ENCODE measurements at places on chromosomes 12 and 14.

GRCh38 chr14:33618361-33619105 lies 332.3 kb downstream of the EGLN3 start:
- no peak for DNase-seq

DNA sequence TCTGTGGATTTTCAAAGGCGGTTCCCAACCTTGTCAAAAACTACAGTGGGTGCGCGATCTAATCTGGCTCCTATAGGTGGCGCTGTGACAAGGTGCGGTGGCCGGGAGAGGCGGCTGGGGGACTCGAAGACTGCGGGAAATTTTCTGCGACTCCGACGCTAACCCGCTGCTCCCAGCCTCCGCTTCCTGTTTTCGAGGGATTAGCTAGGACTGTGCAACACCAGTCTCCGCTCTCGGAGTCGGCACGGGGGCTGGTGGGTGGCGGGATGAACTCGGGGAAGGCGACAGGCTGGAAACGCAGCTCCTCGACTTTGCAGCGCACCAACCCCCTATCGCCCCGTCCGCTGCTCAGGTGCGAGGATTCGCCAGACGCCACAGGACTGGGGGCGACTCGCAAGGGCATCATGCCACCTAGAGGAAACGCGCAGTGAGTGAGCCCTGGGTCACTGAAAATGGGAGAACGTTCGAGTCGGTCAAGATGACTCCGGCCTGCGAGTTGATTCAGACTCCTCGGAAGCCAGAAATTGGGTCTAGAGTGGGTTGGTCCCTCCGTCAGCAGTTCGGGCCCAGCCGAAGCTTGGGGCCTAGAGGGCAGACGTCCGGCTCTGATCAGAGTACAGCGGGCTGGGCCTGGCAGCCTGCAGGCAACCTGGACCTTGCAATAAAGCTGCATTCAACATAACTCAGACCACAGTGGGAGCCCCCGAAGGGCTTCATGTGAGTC lies 5.5 kb upstream of the PAX9 start:
- no peak for DNase-seq

GRCh38 chr12:131900397-131900796 lies 6.0 kb downstream of the ULK1 start:
- no peak for DNase-seq

DNA sequence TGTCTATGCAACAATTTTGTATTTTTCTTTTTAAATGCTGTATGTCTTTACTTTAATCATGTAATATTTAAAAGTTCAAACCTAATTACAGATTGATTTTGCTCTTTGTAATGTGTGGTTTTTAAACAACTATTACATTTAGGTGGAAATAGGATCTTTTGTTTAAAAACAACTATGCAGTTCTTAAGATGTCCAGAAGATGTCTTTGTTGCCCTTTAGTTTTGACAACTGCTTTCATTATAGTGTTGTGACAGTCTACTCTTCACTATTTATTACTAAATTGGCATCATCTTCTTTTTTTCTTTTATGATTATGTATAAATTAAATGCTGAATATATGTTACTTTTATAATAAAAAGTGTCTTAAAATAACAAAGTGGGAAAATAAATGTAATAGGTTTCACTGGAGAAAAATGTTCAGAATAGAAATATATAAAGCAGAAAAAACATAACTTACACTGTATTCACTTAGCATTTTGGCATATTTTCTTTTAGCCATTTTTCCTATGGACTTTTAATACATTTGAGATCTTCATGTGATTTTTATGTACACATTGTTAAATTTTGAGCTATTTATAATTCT lies 27.1 kb upstream of the PCNX4 start:
- DNase-seq, result peak; percentile 10

- no peak for DNase-seq
Measured at GRCh38 chr12:25197608-25198007, 2.6 kb downstream of the ETFRF1 start.

- DNase-seq, result no peak
Measured at GRCh38 chr14:52020866-52021717, 31.7 kb downstream of the RTRAF start.

- DNase-seq, result no peak
Measured at GRCh38 chr12:49854976-49855375, 12.1 kb upstream of the BCDIN3D start.

DNA sequence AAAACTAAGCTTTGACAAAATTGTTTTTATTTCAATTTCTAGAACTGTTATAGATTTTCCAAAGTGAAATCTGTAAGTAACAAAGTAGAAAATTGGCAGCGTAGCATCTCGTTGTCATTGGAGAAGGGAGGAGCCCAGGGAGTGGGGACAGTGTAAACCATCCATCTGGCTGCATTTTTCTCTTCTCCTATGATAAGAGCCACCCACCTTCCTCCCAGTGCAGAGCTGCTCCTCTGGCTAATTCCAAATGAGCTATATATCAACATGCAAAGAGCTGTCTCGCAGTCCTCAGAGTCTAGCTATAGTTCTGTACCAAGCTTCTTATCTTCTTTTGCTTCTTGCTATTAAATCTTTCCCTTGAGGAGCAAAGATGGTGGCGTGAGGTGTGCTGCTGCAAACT lies 56.6 kb downstream of the SCN8A start:
- no peak for DNase-seq

GRCh38 chr12:108861878-108862587 lies 4.7 kb upstream of the SSH1 start:
- DNase-seq, result no peak

DNA sequence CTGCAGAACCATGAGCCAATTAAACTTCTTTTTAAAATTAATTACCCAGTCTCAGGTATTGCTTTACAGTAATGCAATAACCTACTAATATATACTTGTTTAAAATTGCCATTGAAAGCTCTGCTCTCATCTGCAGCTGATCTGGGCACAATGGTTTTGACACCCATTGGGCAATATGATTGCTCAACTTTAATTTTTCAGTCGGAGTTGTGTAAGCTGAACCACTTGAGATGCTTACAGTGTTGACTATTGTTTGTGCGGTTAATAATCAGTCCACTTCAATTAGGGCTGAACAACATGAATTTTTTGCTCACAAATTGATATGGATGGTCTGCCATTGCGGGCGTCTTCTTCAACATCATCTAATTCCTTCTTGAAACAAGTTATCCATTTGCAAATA lies 18.0 kb upstream of the OR4K5 start:
- no peak for DNase-seq

DNA sequence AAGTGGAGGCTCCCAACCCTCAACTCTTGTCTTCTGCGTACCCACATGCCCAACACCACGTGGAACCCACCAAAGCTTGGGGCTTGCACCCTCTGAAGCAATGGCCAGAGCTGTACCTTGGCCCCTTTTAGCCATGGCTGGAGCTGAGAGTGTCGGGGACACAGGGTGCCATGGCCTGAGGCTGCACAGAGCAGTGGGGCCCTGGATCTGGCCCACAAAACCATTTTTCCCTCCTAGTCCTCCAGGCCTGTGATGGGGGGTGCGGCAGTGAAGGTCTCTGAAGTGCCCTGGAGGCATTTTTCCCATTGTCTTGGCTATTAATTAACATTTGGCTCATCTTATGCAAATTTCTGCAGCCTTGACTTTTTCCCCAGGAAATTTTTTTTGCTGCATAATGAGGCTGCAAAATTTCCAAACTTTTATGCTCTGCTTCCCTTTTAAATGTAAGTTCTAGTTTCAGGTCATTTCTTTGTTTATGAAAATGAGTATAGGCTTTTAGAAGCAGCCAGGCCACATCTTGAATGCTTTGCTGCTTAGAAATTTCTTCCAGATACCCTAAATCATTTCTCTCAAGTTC lies 18.7 kb upstream of the ASPG start:
- no peak for DNase-seq

GRCh38 chr12:110246636-110247339 lies 34.3 kb upstream of the ATP2A2 start:
- no peak for DNase-seq

DNA sequence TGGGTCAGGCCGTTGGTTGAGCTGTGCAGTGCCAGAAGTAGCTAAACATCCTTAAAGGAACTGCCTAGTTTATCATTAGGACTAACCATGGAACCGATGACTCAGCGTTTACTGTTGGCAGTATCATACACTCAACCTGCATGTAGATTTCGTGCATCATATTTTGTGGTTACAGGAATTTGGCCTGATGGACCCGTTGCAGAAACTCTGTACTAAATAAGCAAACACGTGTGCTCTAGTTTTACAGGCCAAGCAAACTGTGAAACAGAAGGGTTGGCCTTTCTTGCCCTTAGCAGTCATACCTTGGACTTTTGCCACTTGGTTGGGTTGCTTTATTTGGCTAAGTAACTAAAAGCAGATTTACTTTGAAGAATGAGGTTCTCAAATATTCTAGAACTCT lies 35.6 kb downstream of the DGLUCY start:
- no peak for DNase-seq

DNA sequence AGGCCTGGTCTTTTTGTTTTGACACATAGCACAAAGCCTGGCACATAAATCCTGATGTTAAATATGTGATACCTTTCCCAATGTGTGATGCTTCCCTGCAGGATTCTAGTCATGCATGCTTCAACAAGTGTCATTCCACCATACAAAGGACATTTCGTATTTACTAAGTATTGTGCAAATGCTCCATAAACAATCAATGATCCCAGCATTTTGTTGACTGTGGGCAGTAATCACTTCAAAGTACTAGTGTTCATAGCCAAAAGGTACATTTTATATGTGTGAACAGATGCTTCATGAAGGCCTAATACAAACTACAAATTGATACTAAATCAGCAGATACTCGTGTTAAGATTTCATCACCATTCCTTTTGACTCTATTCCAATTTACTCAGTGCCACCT lies 4.4 kb downstream of the CCNB1IP1 start:
- DNase-seq, result no peak

- no peak for DNase-seq
Measured at GRCh38 chr12:98438656-98439230, 76.6 kb upstream of the TMPO start.

- DNase-seq, result no peak
Measured at GRCh38 chr12:51171884-51172514, 936 bp downstream of the TFCP2 start.

DNA sequence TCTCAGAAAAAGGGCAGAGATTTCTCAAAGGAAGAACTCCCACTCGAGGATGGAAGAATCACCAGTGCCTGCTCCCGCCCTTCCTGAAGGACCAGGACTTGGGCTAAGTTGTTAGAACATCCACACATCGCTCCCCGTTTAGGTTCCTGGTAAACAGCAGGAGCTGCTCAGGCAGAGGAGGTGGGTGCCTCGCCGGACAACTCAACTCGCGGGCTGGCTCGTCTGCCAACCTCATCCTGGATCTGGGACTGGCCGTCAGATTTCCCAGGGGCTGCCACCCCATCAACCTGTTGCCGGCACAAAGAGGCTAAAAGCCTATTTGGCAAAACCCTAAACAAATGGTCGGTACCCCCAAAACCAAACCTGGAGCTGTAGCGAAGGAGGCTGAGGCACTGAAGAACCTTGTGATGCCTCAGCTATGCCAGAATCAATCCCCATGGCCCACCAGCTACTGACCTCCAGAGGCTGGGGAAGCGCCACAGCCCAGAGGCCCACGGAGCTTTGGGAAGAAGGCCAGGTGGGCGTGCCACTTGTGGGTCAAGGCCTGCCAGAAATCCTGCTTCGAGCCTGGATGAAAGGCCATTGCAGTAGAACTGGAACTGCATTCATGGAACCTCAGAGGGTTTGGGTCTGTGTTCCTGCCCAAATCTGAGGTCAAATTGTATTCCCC lies 42.9 kb downstream of the RIMBP2 start:
- DNase-seq, result no peak

- DNase-seq, result peak; percentile 38
Measured at GRCh38 chr14:54893151-54893760, 9.4 kb downstream of the GCH1 start.

- no peak for DNase-seq
Measured at GRCh38 chr14:86604561-86604960, 1074.6 kb downstream of the FLRT2 start.

GRCh38 chr12:3752096-3752709 lies 706 bp downstream of the CRACR2A start:
- no peak for DNase-seq

- no peak for DNase-seq
Measured at GRCh38 chr14:101087614-101088394, 184.3 kb upstream of the RTL1 start.

GRCh38 chr14:49461529-49462401 lies 124.4 kb downstream of the RPS29 start:
- peak; percentile 30 for DNase-seq

DNA sequence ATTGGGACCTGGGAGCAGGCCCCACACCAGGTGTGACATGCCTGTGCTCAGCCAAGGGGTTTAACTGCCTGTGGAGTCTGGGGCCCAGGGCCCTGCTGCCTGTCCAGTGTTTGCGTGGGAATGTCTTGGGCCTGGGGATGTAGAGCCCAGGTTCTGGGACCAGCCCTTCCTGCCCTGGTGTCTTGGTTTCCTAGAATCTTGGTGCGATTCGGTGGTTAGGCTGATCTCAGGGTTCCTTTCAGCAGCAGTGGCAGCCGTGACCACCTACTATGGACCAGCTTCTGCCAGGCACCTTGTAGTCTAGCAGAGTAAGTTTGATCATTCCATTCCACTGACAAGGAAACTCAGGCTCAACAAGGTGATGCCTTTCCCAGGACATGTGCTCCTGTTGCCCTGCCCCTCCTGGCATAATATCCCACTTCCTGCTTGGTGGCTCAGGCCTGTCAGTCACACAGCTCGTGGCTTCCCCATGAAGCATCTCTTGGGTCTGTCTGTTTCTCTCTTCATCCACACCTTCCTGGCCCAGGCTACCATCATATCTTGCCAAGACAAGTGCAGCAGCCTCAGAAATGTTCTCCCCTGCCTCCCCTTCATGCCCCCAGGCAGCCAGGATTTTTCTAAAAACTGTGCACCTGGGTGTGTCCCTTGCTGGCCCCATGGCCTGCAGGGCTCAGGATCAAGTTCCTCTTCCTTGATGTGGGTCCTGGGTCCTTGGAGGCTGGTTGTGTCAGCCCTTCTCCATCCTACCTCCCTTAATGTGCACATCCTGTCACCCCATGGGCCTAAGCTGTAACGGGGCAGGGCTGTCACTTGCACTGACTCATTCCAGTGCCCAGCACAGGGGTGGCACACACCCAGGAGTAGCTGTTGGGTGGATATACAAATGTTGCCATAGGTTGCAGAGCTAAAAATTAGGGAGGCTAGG lies 101.6 kb downstream of the SLC25A47 start:
- no peak for DNase-seq

- DNase-seq, result peak; percentile 49
Measured at GRCh38 chr14:23183479-23183878, at the start of gene SLC7A8. Gene SLC7A8, minus strand, starts transcription at chr14:23183660. Its CDS starts 746 bp downstream, at chr14:23182914.

- DNase-seq, result no peak
Measured at GRCh38 chr12:66188584-66189485, at the start of gene IRAK3. Gene IRAK3, plus strand, starts transcription at chr12:66189214. Its CDS starts 86 bp downstream, at chr12:66189300.

- DNase-seq, result no peak
Measured at GRCh38 chr12:117842630-117843029, 126.2 kb downstream of the KSR2 start.

DNA sequence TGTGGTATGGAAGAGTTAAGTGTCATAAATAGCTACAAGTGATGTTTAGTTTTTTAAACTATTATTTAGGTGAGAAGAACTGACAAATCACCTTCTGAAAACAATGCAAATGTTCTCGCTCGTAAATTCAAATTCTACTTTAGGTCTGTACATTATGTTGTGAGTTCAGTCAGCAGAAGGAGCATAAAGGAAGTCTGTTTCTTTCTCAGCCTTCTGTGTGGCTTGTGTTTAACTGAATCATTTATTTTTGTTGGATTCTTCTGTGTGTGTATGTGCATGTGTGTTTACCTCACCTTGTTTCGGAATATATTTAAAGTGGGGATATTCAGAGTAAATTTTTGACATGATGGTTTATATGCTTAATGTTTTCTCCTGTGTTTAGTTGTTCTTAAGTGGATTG lies 285.9 kb downstream of the TMTC2 start:
- no peak for DNase-seq

Data from HEK293T (cell line).